ENCODE measurements at places on chromosomes 1 and 21.

- DNase-seq = no peak
Observed at GRCh38 chr1:185427264-185427663, 110.2 kb upstream of the IVNS1ABP start.

DNA sequence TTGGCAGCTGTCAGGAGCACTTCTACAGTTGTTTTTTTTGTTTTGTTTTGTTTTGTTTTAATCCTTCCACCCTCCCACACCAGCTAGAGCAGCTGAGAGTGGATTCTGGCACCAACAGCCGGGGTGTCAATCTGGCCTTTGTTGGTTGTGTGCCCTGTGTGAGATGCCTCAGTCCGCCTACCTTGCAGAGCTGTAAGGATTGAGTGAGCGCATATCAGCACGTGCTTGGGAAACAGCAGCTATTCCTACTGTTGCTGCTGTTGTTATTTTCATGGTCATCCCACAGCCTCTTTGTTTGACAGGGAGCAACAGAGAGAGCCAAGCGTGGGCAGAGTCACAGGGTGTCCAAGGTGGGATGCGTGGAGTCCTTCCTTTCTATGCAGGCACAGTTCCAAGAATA, 50.4 kb downstream of the PGBD5 start:
- no peak for DNase-seq

DNA sequence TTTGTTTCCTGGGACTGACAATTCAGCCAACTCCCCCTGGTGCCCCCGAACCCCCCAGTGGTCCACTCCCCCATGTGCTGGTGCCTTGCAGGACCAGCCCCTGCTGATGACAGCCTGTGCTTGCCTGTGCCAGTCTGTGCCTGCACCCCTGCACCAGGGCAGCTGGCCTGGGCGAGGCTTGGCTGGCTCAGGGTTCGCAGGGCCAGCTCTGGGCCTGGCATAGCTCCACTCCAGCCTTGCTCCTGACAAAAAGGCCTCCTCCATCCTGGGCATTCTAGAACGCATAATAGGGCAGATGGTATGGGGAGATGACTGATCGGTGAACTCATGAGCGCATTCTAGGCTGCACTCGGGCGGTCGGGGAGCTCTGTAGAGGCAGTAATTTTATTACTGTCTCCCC, 5.4 kb downstream of the CNTN2 start:
- no peak for DNase-seq

DNA sequence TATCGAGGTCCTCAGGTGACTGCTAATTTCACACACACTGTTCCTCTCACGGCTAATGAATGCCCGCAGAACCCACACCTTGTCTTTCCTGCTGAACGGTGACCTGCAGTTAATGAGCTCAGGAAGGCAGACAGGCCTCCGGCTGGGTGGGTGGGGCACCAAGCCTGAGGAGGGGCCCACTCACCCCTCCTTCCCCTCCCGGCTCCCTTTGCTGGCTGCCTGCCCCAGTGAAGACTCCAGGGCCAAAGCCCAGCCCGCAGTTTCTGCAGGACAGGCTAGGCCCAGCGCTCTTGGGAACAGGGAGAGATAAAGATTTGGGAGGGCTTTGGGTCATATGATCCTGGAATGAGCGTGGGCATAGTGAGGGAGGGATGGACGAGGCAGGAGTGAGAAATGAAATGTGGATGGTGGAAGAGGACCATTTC, 26.4 kb downstream of the FOXO6 start:
- DNase-seq = no peak
